Right atrium auricular region (tissue), 2 donors: ENCODE measurements at places on chromosomes 3 and 15. TPM values are rescaled to one million over a fixed set of nuclear protein-coding genes. Genes with fewer than 3 reads are reported as not detected.

- H3K4me3 ChIP-seq, result peak overlapping the region; percentile 29
- DNase-seq, result no peak
- H3K4me1 ChIP-seq, result no peaks in the 10 kb centered on the region
- no peaks in the 10 kb centered on the region for H3K36me3 ChIP-seq
Measured at GRCh38 chr15:89408372-89409183, 74.0 kb upstream of the POLG start.

DNA sequence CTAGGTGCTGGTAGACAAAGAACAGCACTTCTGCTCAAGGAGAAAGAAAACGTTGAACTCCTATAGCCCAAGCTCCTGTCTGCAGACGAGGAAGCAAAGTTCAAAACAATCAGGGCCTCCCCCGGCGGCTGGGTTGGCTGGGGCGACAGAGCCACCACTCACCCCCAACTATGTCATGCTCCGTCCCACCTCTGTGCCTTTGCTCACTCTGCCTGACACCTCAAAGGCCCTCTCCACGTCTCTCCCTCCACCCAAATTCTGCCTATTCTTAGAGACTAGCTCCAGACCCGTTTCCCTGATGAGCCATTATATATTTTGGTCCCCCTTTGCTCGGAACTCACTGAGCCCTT lies 304.3 kb downstream of the TLE3 start:
- peak overlapping the region; percentile 92 for H3K27ac ChIP-seq
- H3K27me3 ChIP-seq, result no peaks in the 10 kb centered on the region
- no peak overlapping the region for H3K4me3 ChIP-seq
- no peaks in the 10 kb centered on the region for H3K36me3 ChIP-seq
- H3K4me1 ChIP-seq, result no peaks in the 10 kb centered on the region

Gene KNL1
- total RNA-seq, result 4.6 TPM

DNA sequence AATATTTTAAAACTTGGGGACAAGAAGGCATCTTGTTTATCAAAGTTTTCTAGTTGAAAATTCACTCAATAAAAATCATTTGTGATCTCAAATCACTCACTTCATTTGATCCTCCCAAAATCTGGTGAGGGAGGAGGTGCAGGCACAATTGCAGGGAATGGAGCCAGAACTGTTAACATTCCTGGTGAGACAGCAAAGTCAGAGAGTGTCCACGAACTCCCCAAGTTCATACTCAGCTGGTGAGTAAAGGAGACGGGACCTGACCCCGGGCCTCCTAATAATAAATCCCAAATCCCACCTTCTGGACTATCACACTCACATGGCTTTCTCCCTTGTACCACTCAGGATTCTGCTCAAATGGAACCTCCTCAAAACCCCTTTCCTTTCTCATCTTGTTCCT lies 252.3 kb upstream of the LRTM1 start:
- no peaks in the 10 kb centered on the region for H3K4me1 ChIP-seq
- H3K27ac ChIP-seq, result no peak overlapping the region
- no peaks in the 10 kb centered on the region for H3K27me3 ChIP-seq
- no peak for DNase-seq

Gene ITGB5
- 182 TPM for total RNA-seq

DNA sequence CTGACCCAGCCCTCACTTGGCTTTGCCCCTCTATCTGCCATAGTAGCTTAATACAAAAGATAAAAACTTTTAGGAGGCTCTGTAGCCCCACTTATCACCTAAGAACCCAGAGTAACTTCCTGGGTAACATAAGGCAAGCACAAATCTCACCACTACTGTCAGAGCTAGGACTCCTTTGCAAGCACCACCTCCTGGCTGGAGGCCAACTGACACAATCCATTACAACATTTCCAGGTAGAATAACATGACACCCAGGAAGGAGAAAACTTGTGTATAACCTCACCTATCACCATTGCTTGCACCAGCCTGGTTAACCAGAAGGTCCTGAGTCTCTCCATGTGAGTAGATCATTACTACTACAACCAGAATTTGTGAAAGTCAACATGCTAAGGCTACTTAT lies 230.0 kb downstream of the TUSC7 start:
- no peak overlapping the region for H3K27ac ChIP-seq
- no peak overlapping the region for H3K4me3 ChIP-seq
- H3K27me3 ChIP-seq, result no peaks in the 10 kb centered on the region
- no peak for DNase-seq
- no peaks in the 10 kb centered on the region for H3K36me3 ChIP-seq

DNA sequence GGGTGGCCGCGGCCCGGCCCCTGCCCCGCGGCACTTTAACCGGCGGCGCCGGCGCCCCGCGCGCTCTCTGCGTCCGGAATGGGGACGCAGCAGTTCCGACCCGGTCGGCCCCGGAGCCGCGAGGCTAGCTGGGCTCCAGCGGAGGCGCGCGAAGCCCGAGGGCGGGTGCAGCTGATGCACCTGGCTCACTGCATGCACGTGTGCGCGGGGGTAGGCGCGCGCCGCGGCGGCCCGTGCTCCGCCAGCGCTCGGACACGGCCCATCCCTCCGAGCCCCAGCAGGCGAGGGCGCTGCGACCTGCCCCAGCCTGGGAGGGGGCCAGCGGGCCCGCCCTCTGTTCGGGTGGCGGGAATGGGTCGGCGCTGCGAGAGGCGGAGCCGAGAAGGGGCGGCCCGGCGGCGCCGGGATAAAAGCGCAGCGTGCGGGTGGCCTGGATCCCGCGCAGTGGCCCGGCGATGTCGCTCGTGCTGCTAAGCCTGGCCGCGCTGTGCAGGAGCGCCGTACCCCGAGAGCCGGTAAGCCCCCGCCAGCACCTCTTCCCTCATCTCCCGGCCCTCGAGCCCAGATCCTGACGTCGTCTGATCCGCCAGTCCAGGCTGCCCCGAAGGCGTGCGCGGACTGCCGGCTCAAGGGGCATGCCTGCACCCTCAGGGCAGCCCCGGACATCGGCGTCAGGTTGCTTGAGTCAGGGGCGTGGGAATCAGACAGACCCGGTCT lies at the start of the genes CHDH and IL17RB:
Gene CHDH, minus strand, starts transcription at position 286 of the 717 bp plus-strand sequence. CDS start 22,411 bp downstream, outside the sequence.
Gene IL17RB, plus strand, starts transcription at position 435 of the 717 bp plus-strand sequence. Its CDS starts 21 bp downstream, at position 456.
- H3K4me1 ChIP-seq, result no peaks in the 10 kb centered on the region
- DNase-seq, result no peak

DNA sequence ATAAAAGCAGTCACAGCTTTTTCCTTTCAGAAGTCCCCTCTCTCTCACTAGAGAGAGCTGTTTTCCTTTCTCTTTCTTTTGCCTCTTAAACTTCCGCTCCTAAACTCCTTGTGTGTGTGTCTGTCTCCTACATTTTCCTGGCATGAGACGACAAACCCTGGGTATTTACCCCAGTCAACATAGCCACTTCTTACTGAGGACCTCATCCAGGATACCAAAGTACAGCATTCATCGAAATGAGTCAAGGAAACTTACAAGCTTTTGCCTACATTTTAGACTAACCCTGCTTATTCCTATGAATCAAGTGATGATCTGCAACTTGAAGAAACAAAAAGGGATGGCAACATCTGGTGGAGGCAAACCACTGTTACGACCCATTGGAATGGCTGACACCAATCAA lies 16.7 kb downstream of the PATL2 start:
- no peaks in the 10 kb centered on the region for H3K36me3 ChIP-seq
- DNase-seq, result no peak
- H3K27ac ChIP-seq, result no peak overlapping the region
- H3K4me1 ChIP-seq, result no peaks in the 10 kb centered on the region

- no peak overlapping the region for H3K4me3 ChIP-seq
- H3K36me3 ChIP-seq, result peaks cover 32% of the 10 kb centered on the region
- H3K27ac ChIP-seq, result peak overlapping the region; percentile 7
- no peaks in the 10 kb centered on the region for H3K4me1 ChIP-seq
Measured at GRCh38 chr15:52349052-52349700, 53.6 kb upstream of the MYO5C start.

DNA sequence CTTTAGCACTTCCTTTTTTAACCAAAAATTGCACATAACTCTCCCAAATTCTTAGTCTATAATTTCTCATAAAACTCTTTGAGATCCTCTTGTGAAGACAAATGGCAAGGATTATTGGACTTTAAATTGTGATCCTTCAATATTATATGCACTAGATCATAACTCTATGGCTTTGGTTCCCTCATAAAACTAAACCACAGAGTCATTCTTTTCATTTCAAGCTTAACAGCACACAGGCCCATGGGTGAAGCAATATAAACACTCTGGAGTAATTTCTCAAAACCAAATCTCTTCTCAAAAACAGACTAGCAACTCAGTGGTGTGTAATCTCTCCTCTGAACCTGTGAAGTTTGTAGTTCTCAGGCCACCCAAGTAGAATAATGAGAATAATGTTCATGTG lies 171.0 kb upstream of the NECTIN3 start:
- H3K27ac ChIP-seq, result no peak overlapping the region
- H3K36me3 ChIP-seq, result no peaks in the 10 kb centered on the region
- no peaks in the 10 kb centered on the region for H3K27me3 ChIP-seq
- DNase-seq, result no peak
- H3K4me1 ChIP-seq, result no peaks in the 10 kb centered on the region

DNA sequence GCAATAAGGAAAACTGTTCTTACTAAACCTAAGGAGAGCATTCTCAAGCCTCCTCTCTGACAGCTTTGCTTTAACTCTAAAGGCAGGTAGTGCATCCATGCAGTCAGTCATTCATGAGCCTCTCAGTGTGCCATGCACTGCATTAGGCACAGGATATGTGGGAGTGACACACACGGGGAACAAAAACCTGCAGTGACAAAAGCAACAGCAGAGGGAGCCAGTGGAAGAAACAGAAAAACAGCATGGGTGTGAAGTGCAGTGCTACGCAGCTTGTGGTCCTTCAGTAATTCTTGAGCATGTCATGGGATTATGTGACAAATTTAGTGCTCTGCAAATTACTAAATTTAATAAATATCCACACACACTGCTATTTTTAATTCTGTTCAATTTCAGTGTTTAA lies 230.7 kb downstream of the BBX start:
- DNase-seq, result no peak
- no peak overlapping the region for H3K4me3 ChIP-seq
- H3K4me1 ChIP-seq, result no peaks in the 10 kb centered on the region
- H3K36me3 ChIP-seq, result peaks cover 5% of the 10 kb centered on the region
- H3K27ac ChIP-seq, result no peak overlapping the region

GRCh38 chr3:57877116-57877515 lies 121.0 kb downstream of the SLMAP start:
- H3K27me3 ChIP-seq, result no peaks in the 10 kb centered on the region
- no peak for DNase-seq
- peak overlapping the region; percentile 32 for H3K27ac ChIP-seq

DNA sequence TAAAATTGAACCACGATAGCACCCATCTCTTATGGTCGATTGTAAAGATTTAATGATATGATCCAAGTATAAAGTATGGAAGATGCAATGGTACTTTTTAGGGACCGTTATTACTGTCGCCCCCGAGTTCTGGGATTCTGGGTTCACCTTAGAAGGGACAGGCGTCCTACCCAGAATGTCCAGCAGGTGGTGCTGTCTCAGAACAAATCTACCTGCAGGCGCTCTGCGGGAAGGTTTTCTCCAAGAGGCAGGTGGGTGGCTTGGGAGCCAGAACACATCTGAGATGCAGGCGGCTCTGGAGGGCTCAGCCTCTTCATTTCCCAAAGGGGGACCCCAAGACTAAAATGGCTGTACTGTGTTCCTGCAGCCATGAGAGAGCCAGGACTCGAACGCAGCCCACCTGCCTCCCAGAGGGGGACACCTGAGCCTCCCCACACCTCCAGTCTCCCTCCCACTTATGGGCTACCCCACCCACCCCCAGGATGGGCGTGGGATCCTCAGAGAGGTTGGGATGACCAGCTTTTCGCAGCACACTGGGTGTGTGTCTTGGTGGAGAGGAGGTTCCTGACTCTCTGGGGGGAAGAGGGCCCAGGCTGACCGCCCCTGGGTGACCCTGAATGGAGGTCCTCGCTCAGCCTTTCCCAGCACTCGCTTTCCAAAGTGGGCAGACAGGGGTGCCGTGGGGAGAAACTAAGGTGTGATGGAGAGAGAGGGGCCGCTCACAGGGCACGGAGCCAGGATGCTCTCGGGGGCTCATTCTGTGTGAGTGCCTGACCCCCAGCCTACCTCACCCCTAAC lies 28.1 kb upstream of the CORO2B start:
- no peaks in the 10 kb centered on the region for H3K36me3 ChIP-seq
- no peak overlapping the region for H3K4me3 ChIP-seq
- DNase-seq, result peak; percentile 81
- H3K27me3 ChIP-seq, result no peaks in the 10 kb centered on the region

- no peak for DNase-seq
- H3K27me3 ChIP-seq, result no peaks in the 10 kb centered on the region
- H3K4me1 ChIP-seq, result no peaks in the 10 kb centered on the region
- H3K36me3 ChIP-seq, result no peaks in the 10 kb centered on the region
- H3K27ac ChIP-seq, result no peak overlapping the region
- H3K4me3 ChIP-seq, result no peak overlapping the region
Measured at GRCh38 chr15:36398212-36398611, 181.2 kb upstream of the CDIN1 start.

DNA sequence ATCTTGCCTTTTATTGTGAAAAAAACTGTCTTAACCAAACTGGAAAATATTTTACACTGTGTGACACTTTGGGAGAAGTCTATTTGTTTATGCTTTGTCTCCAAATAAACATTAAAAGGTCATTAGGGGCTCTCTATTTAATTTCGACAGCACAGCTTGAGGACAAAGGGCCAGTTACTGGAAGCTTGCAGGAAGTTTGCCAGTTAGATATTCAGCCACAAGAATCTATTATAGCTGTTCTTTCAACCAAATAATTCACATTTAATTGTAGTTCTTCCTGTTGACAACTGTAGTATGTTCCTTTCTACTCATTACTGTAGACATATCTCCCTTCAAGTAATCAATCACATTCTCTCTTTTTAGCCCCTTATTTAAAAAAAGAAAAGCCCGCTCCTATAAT lies 6.1 kb downstream of the CP start:
- no peak for DNase-seq
- peaks cover 8% of the 10 kb centered on the region for H3K4me1 ChIP-seq
- no peak overlapping the region for H3K27ac ChIP-seq
- H3K4me3 ChIP-seq, result no peak overlapping the region
- no peaks in the 10 kb centered on the region for H3K27me3 ChIP-seq

DNA sequence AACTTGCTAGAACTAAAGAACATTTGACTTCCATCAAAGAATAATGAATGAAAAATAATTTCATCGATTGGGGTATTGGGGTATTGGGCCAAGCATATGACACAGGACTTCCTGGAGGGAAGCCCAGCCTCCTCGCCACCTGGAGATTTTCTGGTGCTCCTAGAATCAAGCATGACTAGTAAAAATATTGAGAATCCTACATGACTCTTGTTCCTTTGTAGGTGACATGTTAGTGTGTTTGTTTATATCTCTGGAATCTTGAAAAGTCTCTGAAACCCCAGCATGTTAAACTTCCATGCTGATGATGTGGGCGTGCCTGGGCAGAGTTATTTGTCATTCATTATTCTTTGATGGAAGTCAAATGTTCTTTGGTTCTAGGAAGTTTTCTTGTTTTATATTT lies 90.1 kb upstream of the EPHB3 start:
- peak; percentile 11 for DNase-seq
- no peaks in the 10 kb centered on the region for H3K4me1 ChIP-seq
- no peaks in the 10 kb centered on the region for H3K36me3 ChIP-seq
- H3K27ac ChIP-seq, result no peak overlapping the region
